ENCODE measurements at places on chromosomes 11 and 22. TPM values are rescaled to one million over a fixed set of nuclear protein-coding genes. Genes with fewer than 3 reads are reported as not detected.

- DNase-seq: no peak
Measured at GRCh38 chr22:45804319-45804985, 132.8 kb downstream of the ATXN10 start.

DNA sequence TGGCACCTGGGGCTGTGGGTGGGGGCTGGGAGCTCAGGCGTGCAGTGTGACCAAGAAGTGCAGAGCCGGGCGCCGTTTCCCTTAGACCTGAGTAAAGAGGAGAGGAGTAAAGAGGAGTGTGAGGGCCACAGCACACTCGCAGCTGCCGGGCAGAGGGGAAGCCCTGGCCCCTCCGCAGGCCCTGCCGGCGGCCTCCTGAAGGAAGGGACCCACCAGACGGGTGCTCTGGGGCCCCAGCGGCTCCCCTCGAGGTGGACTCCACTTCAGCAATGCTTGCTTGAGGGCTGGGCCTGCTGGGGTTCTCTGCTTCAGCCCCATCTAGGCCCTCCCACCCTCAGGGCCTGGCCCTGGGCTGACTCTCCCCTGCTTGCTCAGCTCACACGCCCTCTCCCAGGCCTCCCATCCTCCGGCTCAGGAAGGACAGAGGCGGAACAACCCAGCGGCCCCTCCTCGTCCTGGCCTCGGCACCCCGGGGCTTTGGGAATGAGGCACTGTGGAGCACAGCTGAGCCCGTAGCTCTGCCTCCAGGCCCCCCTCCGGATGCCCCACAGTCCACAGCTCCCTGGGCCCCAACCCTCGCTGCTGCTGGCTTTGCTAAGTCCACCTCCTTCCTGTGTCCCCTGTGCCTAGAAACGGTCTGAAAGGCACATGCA, 1198.7 kb downstream of the BRD1 start:
- no peak for DNase-seq

DNA sequence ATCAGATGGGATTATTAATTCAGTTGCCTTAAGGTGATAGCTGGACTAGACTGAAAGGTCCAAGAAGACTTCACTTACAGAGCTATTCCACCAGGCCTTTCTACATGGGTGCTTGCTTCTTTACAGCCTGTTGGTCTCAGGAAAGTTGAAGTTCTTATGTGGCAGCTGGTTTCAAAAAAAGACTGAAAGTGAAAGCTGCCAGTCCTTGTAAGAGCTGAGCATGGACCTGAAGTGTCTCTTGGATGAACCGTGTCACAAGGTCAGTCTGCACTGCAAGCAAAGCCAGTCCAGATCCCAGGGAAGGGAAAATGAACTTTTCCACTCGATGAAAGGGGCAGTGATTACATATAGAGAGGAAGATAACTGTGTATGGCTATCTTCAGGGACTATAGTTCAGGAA, 201.5 kb upstream of the LUZP2 start:
- no peak for DNase-seq

The TRIM51 gene
- not detected for total RNA-seq

The NARS2 gene
- 31.7 TPM for total RNA-seq

The KRTAP5-7 gene
- not detected for total RNA-seq

DNA sequence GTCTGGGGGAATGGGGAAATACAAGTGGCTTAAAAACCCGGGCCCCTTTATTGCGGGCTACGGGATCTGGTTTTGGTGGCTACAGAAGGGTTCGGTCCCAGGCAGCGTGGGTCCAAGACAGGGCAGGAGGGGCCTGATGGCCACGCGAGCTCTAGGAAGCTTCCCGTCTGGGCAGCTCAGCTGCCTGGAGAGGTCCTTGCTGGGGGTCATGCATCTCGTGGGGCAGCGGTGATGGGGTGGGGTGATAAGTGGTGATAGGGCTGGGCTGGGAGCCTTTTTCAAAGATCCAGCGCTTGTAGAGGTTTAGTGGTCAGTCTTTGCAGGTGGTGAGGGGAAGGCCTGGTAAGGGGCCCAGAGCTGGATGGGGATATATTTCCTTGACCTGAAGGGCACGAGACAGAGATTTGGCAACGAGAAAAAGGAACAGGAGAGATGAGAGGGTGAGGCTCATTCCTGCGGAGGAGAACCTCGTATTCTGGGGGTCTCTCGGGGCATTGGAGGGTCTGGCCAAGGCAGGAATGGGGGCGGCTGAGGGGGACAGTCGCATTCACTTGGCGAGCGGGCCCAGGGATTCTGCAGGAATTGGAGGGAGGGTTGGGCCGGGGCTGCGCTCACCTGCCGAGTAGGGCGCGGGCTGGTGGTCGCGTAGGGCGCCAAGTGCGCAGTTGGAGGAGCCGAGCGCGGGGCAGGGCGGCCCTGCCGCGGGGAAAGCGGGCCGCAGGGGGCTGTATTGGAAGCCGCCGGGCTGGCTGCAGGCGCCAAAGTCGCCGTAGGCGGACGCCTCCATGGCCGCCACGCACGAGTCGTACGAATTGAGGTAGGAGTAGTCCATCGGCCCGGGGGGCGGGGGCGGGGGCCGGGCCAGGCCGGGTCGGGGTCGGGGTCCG, 560 bp downstream of the PHOX2A start:
- no peak for DNase-seq

The OR5F1 gene
- not detected for total RNA-seq

DNA sequence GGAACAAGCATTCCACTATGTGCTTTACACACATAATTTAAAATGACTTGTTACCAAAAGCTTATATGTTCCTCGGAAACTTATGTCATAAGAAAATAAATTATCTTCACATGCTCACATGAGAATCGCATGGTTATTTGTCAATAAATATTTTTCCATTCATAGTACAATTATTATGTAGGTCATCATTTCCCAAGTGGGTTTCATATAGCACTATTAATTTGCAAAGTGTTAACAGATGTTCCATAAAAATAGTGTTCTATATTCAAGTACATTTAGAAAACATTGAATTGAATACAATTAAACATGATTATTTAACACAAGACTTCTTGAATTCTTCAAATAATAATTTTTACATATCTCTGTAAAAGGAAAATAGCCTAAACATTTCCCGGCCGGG, 23.9 kb downstream of the LRRC4C start:
- no peak for DNase-seq

The KIAA0930 gene
- 108 TPM for total RNA-seq

DNA sequence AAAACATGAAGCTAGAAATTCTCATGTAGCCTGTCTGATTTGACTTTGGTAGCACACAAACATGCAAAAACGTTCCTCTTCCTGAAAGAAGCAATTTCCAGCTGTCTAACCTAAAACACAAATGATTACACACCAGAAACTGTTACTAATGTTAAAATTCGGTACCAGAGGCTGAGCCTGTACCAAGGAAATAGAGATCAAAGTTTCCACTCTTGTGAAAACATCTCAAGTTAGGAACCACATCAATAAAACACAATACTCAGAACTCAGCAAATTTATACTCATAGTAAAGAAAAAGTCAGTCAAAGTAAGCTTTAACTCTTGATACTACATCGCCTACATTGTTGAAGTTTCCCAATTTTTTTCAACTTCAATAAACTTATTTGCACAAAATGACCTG, 107.8 kb downstream of the FCHSD2 start:
- DNase-seq: no peak

The PDGFB gene
- total RNA-seq: 12.8 TPM

The TTC36 gene
- not detected for total RNA-seq

- DNase-seq: no peak
Measured at GRCh38 chr11:131897956-131898355, 527.5 kb downstream of the NTM start.

- no peak for DNase-seq
Measured at GRCh38 chr11:64875369-64876228, 2.8 kb downstream of the EHD1 start.

The OR51B2 gene
- total RNA-seq: not detected

GRCh38 chr22:50035976-50036724, 21.9 kb downstream of the TTLL8 start:
- no peak for DNase-seq

DNA sequence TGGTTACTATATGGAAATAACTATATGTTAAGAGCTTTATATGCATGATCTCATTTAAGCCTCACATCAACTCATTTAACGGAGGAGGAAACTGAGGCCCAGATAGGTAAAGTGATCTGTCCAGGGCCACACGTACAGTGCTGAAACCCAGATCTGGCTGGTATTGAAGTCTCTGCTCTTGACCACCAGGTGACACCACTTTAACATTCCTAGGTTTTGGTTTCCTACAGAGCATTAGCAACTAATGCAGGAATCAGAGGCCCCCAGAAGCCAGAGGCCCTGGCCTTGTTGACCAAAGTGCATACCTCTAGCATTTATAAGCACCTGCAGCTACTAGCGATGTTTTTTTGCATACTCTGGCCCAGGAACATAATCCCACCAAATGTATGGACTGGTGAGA, 12.9 kb upstream of the LIMK2 start:
- no peak for DNase-seq

The OR10A2 gene
- total RNA-seq: not detected

The TSGA10IP gene
- total RNA-seq: not detected

The RFPL3 gene
- total RNA-seq: not detected

- DNase-seq: no peak
Measured at GRCh38 chr22:34993548-34993947, 72.4 kb upstream of the ISX start.

The PGA3 gene
- not detected for total RNA-seq

The PAAF1 gene
- total RNA-seq: 16.1 TPM

GRCh38 chr11:57322256-57323166, 2.2 kb downstream of the TNKS1BP1 start:
- DNase-seq: peak; percentile 97

DNA sequence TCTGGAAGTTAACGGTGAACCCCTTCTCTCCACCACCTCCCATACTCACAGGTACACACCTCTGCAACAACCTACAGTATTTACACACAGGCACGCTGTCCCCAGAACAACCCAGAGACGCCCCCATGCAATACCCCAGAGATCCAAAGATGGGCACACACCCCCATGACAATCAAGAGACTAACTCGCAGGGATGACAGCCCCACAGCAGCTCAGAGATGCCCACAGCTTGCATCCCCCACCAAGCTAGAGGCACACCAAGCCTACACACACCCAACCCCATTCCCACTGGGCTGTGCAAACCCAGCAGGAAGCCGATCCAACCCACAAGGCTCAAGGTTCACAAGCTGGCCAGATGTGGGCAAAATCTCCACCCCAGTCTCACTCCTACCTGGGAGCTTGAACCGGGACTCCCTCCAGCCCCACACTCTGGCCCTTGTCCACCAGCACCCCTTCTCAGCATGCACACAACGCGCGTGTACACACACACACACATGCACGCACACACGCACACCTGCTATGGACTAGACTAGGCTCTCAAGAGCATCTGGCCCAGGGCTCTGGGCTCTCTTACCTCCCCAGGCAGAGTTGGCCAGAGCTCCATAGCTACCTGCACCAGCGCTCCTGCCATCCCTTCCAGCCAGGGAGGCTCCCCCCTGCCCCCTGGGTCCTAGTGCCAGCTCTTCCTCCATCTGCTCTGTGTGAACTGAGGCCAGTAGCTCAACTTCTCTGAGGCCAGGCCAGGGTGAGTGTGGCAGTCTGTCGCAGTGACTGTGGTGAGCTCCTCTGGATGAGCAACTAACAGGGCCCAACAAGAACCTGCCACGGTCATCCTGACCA, 11.5 kb downstream of the STARD10 start:
- DNase-seq: no peak

The GGTLC3 gene
- not detected for total RNA-seq

- DNase-seq: no peak
Measured at GRCh38 chr11:6567371-6567745, 36.1 kb downstream of the RRP8 start.

The APLNR gene
- not detected for total RNA-seq

GRCh38 chr11:61793083-61793828, 545 bp downstream of the FEN1 start:
- DNase-seq: no peak

DNA sequence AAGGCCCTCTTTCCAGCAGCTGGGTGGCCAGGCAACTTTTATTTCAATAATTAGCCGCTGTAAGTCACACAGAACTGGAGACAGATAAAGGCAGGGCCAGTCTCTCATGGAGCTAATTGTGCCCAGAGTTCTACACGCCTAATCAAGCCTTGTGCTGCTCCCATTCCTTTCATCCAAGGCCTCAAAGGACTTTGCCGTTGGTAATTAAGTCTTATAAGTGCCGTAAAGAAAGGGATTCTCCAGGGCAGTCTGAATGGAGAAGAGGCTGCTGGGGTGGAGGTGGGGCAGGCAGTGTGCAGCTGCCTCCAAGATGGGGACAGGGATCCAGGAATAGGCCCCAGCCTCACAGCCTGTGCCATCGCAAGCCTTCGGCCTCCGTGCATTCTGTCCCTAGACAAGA, 357.9 kb downstream of the TENM4 start:
- no peak for DNase-seq
